EH (cell line): ENCODE measurements at places on chromosomes 1 and 21.

GRCh38 chr1:194975913-194976312 is 1632.3 kb downstream of the KCNT2 start:
- DNase-seq: peak; percentile 64

- no peak for DNase-seq
Measured at GRCh38 chr1:20185834-20186782, at the start of the genes PLA2G2C and UBXN10. Gene PLA2G2C (minus strand): TSS chr1:20186518. CDS start chr1:20177363, 9,155 bp downstream. Gene UBXN10 (plus strand): TSS chr1:20186096. CDS start chr1:20190562, 4,466 bp downstream.

DNA sequence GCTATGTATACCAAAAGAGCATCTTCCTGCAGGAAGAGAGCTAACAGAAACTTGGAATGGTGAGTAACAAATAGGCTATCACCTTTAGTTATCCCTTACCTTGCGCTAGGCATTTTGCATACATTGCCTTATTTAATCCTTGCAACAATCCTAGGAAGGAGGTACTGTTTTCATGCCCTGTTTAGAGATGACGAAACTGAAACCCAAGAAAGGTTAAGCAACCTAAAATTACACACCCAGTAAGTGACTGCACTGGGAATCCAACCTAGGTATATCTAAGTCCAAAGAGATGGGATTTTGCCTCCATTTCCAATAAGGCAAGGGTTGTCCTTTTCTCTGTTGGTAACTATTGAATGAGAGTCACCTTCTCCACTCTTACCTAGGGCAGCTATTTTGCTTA is 144.5 kb downstream of the TM2D1 start:
- no peak for DNase-seq

DNA sequence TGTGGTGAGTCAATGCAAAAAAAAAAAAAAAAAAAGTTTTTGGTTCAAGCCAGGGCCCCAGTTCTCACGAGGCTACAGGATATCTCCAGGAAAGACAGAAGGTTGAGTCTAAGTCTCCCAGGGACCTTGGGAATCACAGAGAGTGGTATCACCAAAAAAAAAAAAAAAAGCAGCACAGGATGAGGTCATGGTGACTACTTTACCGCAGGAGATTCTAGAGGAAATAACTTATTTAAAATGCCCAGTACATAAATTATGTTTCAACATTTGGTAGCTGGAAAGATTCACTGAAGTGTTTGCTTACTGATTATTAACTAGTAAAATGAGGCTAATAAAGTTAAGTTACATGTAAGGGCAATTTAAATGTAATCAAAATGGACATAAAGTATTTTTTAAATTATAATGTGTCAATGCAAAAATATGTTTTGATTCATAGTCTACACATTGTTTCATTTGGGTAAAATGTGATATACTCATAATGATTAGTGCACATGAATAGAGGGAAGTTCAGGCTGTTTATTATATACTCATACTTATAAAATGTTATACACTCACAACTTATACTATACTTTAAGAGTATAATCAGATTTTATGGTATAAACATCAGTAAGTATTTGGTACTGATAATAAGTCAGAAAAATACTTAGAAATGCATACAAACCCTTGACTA is 84.1 kb downstream of the PLPPR5 start:
- DNase-seq: peak; percentile 85

GRCh38 chr21:42690586-42690985 is 37.2 kb downstream of the PDE9A start:
- no peak for DNase-seq

DNA sequence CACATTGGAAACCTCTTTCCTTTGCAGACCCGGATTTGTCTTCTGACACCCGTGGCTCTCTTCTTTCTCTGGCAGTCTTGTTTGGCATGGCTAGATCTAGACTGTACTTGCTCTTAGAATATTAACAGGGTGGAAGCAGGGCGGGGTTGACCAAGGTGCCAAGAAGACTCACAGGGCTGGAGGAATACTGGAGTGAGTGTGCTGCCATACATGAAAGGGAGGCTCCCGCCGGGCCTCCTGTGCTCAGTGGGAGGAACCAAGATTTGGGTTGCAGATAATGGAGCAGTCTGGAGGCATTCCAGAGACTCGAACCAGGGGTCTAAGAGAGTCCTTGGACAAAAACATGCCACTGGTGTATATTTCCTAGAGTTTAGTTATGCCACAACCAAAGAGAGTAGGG is 27.6 kb upstream of the SNX27 start:
- DNase-seq: no peak

DNA sequence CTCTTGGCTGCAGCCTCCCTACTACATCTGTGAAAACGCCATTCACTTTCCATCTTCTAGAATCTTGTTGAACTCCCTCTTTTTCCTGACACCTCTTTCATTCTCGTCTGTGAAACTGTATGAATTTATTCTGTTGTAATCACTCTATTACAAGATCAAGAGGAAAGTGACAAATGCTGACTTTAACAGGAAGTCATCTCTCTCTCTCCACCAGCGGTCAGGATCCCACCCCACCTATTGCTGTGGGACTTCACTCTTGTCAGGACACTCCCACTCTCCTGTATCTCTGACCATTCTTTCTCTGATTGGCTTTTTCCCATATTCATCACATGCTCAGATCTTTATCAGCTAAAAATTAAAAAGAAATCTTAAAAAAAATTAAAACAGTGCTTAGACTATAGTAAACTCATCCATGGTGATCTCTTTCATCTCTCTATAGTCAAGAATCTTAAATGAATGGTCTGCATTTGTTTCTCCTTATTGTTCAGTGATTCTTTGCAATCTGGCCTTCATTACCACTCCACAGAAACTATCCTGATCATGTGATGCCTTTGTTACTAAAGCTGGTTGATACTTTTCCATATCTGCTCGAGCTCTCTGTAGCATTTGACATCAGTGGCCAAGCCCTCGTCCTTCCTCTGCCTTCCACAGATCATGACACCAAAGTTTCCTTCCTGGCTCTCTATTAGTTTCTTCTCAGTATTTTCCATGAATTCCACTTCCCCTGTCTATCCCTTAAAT is 113.6 kb downstream of the UCHL5 start:
- no peak for DNase-seq

DNA sequence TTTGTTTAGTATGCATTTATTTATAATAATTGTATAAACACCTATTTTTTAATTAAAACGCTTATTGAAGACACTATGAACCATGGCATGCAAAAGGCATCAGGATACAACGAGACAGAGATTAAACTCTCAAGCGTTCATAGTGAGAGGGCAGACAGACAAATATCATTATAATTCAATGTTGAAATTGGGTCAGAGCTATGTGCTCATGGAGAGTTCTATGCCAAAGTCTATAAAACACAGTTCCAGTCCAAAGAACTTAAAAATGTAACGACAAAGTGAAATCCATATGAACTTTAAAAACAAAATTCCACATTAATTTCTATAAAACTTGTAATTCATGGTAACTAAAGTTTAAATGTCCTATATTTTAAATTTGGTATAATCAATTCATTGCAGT is 724.0 kb downstream of the LTN1 start:
- DNase-seq: no peak

DNA sequence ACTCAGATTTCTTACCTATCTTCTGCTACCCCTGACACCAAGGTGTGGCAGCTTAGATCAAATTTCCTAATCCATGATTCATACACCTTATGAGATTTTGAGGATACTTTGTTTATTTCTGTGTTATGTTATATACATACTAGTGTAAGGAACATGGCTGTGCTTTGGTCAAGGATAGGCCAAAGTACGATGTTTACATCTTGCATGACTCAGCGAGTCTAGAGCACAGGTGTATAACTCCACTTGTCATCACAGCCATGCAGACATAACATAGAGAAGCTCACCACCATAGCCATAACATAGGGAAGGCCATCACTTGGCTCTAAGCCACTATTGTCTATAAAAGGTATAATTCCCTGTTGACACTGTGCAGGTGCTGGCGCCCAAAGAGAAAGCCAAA is 61.2 kb downstream of the GBP6 start:
- no peak for DNase-seq

GRCh38 chr1:63319046-63320021 is 3.0 kb upstream of the FOXD3 start:
- DNase-seq: no peak

DNA sequence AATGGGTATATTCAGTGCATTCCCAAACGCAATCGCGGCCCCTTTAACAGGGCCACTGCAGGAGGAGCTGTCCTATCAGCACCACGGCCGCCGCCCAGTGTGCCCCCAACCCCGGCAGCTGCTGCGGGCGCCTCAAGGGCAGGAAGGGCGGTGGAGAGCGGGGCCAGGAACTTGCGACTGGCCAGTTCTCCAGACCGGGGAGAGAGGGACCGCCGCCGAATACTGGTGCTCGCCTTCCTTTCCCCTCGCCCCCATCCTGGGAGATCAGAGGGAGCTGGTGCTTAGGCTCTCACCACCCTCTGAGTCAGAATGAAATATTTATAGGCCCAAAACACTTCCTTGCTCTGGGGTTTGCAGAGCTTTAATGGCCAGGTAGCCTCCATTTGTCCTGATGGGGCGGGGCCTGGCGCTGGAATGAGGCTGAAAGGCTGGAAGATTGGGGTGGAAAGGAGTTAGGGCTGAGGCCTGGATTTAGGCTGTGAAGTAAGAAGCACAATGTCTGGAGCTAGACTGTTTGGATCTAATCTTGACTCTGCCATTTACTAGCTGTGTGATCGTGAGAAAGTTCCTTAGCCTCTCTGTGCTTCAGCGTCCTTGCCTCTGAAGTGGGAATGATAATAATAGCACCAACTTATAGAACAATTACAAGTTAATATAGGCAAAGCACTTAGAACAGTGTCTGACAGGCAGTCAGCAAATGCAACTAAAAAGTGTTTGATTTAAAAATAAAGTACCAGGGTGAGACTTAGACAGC is 75.5 kb downstream of the NAV1 start:
- peak; percentile 54 for DNase-seq

DNA sequence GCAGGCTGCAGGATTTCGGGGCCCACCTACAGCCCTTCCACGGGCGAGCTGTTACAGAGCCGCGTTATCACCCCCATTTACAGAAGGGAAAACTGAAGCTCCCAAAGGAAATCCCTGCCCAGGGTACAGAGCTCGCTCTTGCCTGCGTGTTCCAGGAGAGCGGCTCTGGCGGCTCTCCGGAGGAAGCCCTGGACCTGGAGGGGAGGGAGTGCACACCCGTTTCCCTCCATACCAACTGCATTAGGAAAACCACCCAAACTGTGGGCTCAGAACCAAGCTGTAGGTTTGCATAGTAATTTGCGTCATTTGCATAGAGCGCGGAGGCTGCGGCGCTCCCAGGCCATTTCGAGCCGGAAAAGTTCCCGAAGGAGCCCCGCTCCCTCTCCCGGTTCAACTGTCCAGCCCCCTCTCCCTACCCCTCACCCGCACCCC is 24.7 kb upstream of the ADGRB2 start:
- DNase-seq: peak; percentile 86

DNA sequence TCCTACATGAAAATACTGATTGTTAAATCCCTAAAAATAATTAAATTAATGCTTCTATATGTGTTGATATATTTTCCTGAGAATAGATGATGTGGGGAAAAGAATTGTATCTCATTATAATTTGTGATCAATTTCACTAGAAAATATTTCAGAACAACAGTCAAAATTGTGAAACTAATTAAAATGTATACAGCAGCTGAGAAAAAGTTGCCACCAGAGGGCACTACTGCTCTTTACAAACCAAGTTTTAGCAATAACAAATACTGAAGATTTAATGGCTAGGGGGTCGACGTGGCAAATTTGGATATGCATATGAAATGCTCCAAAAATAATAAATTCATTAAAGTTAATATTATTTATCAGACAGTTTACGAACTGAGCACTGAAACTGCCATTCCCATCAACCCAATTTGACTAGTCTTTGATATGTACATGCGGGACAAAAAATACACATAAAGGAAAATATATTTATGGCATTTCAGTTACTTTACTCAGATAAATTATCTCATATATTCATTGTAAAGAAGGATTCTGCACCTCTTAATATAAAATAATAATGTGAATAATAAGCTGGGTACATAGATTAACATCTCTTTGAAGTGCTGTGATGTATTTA is 96.3 kb upstream of the TMPRSS15 start:
- DNase-seq: peak; percentile 2

DNA sequence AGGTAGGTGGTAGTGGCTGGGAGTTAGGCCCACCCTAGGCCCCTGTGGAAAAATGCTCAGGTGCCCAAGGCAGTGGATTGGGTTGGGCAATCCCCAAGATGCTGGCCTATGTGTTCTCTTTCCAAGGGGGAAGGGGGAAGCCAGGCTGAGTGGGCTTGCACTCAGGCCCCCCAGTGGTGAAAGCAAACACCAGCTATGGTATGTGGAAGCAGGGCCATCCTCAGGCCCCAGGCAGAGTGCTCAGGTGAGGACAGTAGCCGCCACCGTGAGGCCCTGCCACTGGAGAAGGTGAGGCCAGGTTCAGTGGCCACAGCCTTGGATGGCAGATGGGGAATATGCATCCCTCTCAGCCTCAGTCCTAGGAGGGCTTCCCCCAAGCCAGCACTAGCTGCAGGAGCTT is 11.8 kb downstream of the LY9 start:
- no peak for DNase-seq

DNA sequence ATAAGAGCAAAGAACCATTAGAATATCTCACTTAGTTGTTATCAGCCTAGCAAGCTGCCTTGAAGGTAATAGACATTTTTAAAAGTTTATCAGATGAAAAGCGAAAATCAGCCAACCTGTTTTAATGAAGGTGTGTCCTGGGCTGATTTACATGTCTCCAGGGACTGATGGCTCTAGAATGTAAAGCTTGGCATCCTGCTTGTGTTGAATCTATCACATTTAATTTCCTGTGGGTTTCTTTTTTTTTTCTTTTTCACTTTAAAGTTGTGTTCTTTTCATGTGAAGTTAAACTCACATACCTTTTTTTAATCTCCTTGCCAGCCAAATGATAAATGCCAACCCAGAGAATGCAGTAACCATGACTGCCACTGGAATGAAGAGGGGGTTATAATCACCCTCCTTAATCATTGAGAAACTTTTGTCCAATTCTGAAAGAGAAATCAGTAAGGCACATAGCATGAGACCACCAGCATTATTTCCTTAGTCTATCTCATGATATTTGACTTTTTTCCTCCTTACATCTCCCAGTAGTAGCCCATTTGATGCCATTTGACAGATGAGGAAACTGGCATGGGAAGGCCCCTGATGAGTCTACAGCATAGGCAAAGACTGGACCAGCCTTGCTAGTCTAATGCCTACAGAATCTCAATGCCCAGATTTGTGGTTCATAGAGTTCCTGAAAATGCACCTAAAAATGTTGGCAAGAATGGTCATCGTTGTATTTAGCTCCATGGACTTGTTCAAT is 10.0 kb downstream of the SELL start:
- DNase-seq: no peak
